ENCODE measurements at places on chromosomes 16 and 17.
A peak's percentile ranks its signal among the peaks of the same experiment; 100 is the strongest.

- DNase-seq: no peak
These were observed 8.6 kb downstream of the XYLT1 start for GRCh38 chr16:17461951-17462729.

DNA sequence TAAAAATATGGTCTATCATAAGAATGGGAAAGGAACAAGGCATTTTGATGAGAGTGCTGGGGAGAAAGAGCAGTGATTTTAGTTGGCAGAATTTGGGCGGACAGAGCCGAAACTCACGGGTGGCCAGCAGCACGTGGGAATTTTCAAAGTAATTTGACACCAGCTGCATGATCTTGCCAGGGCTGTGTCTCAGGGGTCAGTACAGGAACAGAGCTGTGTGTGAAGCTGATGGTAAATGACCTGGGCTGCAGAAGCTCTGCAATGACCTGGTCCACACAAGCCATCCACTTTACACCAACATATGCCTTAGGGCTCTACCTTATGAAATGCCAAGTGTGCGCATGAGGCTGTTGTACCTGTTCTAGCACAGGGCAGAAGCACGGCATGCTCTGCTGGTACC, 112.0 kb downstream of the ZFHX3 start:
- DNase-seq: no peak

DNA sequence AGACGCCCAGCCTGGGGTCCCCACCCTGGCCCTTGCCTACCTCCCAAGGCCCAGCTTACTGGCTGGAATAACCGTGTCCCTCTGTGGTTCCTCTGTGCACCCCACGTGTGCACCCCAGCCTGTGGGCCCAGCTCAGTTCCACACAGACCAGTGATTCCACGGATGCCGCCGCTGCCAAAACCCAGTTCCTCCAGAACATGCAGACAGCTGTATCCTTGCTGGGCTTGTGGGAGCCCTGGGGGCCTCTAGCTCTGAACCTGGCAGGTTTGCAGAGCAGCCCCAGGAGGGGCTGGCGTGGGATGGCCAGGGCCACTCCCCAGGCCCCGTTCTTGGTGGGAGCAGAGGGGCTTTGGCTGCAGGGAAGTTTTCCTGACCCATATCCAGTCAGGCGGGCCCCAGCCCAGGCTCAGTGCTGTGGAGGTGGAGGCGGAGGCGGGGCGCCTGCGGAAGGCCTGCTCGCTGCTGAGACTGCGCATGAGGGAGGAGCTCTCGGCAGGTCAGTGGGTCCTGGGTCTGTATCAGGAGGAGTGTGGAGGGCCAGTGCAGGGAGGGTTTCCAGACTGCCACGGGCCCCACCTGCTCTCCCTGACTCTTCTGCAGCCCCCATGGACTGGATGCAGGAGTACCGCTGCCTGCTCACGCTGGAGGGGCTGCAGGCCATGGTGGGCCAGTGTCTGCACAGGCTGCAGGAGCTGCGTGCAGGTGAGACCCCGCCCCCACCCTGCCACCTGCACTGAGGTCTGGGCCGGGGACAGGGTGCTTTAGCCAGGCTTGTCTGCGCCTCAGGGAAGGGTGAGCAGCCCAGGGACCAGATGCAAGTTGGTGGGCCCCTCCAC, 2.3 kb downstream of the TEDC2 start:
- DNase-seq: no peak

DNA sequence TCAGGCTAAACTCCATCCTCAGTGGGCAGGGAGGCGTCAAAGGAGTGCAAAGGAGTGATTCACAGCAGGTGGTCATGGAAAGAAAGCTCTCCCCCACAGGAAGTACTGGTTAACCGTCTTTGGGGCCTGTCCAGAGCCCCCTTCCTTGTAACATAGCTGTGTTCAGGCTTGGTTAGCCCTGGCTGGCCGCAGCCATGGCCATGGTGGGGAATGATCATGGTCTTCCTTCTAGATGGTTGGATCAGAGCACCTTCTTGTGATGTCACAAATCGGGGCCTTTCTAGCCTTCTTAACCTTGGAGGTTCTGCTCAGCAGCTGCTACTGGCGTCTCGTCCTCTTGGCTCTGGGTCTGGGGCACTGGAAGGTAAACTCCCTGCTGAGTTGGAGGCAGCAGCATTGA, 15.8 kb downstream of the NKD1 start:
- DNase-seq: no peak

- DNase-seq: no peak
These were observed 38.8 kb downstream of the ERN1 start for GRCh38 chr17:64091116-64091515.

- DNase-seq: no peak
These were observed 36.6 kb upstream of the EMP2 start for GRCh38 chr16:10616756-10617640.

- no peak for DNase-seq
These were observed 42.6 kb upstream of the SKAP1 start for GRCh38 chr17:48472411-48473281.

DNA sequence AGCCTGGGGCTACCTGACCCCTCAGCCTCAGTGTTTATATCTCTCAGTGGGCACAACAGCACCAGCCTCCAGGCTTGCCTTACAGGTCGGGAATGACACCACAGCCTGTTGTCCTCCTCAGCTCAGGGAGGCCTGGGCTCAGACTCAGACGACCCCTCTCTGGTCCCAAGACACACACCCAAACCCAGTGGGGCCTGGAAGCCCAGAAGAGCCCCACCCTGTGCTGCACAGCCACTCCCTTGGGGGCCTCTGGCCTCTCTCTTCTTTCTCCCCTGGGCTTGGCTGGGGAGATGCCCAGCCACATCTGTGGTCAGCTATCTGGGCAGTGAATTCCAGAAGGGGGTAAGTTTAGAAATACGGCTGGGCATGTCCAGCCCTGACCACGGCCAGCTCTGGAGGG, 2.4 kb downstream of the NATD1 start:
- DNase-seq: no peak

DNA sequence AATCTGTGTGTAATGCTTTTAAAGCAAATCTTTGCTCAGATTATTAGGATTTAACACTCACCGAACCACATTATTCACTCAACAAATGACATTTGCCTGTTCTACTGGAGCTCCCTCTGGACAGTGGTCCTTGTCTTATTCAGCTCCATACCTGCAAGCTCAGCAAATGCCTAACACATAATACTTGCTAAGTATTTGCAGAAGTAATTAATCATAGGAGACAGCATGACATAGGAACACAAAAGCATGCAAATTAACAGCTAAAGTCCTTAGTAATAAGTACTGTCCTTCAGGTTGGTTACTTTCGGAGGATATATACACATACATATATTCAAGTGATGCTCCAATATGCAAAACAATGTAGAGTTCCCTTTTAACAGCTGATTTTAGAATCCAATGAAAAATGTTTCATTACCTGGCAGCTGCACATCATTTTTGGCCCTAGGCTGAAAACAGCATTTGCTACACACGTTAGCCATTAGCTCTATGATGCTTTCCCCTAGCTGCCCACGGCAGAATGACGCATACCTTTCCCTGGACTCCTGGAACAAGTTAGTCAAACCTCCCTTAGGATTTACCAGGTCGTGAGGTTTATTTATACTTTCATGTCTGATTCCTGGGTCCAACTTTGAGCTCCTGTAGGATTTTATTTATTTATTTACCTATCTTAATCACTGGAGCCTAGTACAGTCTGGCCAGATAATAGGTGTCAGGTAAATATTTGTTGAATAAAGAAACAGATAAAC, 8.6 kb downstream of the BRD7 start:
- DNase-seq: no peak

- DNase-seq: no peak
These were observed 424 bp downstream of the HOXB2 start for GRCh38 chr17:48544349-48545021.

DNA sequence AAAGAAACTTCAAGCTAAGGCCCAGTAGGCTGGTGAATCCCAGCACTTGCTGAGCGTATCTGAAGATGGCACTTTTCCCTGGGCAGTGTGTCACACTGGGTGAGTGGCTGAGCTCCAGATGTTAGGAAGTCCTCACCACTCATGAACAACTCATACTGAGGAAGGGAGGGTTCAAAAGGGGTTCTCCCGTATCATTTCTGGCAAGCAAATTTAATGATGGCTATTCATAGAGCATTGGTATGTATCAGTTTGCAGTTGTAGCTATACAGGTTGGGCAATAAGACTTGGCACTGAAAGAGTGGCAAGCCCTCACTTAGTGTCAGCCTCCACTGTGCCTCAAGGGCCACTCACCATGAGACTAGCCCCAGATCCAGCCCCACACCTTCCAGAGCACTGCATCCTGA, 10.7 kb downstream of the GFOD2 start:
- DNase-seq: no peak

- peak; percentile 55 for DNase-seq
These were observed 147.0 kb downstream of the HS3ST4 start for GRCh38 chr16:25838724-25839186.

GRCh38 chr17:8828517-8828875, 29.3 kb upstream of the MFSD6L start:
- DNase-seq: no peak

DNA sequence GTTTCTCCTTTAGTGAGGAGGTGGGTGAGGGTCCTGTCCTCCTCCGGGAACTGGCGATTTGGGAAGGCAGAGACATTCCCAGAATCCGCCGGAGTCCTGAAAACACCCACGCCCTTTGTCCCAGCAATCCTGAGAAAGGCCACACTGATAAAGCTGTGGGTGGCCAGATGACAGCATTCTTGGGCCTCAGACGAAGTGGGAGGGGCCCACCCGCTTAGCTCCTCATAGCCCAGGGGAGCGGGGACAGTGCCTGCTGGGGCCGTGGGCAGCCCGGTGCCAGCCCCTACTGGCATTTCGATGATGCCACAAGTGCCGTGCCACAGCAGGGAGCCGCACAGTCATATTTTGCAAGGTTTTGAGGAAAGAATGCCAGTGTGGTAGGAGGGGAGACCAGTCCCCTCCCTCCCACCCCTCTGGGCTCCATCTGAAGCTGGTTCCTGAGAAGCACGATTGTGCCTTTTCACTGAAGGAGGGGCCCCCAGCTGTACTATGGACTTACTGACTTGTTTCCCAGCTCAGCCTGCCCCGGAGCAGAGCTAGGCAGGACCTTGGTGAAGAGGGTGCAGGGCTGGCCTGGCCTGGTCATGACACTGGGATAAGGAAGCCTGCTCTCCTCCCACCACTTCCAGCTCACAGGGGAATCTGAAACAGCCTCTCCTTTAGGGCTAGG, 20.9 kb upstream of the MPRIP start:
- no peak for DNase-seq

DNA sequence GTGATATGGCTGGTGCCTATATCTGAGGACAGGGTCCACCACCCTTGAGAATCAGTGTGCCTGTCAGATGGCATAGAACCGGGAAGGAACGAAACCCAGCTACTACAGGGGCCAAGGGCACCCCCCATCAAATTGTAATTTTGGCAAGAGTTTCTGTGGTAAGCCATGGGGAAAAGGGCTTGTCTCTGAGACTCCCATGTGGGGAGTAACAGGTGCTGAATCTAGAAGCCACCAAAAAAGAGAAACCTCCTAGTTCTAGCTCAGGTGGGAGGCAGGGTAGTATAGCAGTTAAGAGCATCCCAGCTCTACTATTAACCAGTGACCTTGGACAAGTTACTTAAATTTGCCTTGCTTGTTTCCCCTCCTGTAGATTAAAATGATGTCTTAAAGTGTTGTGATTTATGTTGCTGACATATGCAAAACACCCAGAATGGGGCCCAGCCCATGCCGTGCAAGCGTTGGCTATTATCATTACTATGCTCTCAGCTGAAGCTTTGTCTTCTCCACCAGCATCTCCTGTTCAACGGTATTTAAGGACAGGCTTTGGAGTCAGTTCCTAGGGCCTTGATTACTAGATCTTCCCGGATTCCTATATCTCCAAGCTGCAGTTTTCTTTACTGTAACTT, 210.7 kb upstream of the NLRP1 start:
- DNase-seq: no peak

GRCh38 chr16:64924086-64924485, 197.8 kb downstream of the CDH11 start:
- DNase-seq: no peak

DNA sequence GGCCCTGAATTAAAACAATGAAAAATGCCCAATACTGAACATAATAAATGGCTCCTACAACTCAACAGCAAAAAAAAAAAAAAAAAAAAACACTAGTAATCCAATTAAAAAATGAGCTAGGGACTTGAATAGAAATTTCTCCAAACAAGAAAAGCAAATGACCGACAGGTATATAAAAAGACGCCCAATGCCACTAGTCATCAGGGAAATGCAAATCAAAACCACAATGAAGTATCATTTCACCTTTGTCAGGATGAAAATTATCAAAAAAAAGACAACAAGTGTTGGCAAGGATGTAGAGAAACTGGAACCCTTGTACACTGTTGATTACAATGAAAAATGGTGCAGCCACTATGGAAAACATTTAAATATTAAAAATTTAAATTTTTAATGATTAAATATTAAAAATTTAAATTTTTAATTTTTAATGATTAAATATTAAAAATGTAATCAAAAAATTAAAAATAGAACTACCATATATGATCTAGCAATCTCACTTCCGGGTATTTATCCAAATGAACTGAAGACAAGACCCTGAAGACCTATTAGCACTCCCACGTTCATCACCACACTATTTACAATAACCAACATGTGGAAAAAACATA, 28.1 kb downstream of the BBS2 start:
- no peak for DNase-seq

GRCh38 chr16:68444056-68444657, 4.2 kb downstream of the SMPD3 start:
- peak; percentile 77 for DNase-seq

DNA sequence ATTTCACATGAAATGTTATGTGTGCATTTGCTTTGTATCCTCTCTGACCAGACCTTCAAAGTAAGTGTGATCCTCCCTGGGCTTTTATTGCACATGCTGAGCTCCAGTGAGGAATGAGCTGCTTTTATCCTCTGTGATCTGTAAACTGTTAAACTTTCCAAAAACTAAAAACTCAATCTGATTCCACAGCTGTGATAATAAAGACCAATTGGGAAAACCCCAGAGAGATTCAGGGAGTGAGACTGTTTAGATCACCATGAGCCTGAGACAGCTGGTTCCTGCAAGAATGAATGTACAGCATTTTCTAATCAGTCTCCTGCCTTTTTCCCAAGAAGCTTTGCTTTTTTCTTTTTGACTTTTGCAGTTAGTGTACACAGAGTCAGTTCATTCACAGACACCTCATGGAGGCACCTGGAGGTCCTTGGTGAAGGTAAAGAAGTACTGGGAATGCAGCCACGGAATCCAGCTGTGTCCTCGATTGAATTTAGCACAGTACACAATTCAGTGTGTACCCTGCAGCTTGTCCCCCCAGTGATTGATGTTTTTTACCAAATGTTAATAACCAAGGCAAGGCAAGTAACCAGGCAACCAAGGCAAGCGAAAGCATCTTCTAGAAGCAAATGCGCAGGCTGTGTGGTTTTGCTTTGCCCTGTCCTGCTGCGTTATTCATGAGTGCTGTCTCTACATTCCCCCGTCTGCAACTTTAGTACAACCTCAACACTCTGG, 182.6 kb downstream of the LGALS9B start:
- DNase-seq: no peak

GRCh38 chr17:75516619-75517296, 430 bp downstream of the TSEN54 start:
- peak; percentile 70 for DNase-seq

GRCh38 chr16:88389191-88389590, 6.4 kb downstream of the ZNF469 start:
- DNase-seq: no peak
